ENCODE measurements at places on chromosomes 7 and 10.

DNA sequence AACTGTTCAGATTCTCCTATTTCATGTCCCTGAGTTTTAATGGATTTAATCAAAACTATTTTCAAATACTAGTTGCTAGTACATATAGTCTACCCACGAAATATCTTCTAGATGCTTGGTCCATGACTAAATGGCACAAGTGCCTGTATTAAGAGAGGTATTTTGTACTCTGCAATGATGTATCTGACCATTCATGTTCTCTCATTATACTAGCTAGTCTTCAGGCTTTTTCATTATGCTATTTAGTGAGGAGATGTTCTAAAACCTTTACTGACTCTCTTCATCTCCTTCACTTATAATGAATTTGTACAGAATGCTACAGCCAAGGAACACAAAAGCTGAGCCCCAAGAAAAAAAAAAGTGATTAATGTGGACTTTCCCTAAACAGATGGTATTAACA is 222.5 kb downstream of the AHR start:
- no peak for DNase-seq

GRCh38 chr10:110641256-110641655 is 2.9 kb upstream of the RBM20 start:
- DNase-seq: no peak

DNA sequence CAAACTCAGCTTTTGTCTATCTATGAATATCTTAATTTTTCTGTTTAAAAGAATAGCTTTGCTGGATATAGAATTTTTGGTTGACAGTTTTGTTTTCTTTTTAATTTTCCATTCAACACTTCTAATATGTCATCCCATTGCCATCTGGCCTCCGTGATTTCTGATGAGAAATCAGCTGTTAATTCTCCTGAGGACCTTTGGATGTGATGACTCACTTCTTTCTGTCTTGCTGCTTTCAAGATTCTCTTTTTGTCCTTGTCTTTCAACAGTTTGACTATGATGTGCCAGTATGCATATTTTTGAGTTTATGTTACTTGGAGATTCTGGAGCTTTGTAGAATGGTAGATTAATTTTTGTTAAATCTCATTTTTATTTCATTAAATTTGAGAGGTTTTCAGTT is 38.4 kb downstream of the ZNF518A start:
- DNase-seq: no peak

DNA sequence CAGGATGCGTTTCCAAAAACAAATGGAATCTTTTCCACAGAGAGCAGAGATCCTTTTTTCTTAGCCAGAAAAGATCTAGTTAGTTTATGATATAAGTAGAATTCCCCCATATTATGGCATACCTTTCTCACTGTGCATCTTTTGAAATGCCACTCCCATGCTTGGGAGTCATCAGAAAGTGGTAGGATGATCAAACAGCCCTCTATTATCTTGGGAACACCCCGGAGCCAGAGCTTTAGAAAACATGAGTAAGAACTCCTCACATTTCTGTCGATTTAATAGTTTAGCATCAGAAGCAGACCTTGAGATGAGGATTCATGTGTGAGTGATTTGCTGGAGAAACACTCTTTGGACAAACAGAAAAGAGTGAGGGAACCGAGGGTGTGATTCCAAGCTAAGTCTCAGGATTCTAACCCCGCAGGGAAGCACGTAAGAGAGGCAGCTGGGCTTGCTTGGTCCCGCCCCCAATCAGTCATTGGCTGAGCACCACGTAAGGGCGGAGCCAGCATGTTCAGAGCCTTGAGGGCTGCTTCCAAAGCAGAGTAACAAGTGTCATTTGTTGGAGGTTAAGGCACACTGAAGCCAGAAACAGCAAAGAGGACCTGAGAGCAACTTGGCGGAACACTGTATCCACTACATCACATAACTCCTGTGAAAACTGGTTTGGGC is 43.7 kb upstream of the NXPH1 start:
- DNase-seq: no peak

DNA sequence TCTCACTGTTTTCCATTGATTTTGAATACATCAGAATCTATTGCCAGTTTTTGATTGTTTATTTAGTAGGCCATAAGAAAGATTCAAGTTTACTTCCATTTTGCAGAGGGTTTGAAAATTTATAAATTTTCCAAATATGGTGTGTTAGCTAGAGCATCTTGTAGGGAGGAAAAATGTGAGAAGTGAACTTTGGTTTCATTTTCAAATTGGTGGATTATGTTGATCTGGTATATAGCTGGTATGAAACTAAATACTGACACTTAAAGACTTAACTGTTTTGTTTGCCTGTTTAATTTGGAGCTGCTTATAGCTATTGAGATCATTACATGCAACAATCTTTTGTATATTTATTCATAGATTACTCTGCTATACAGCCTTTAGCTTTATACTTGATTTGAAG is 108.1 kb downstream of the ADAM22 start:
- DNase-seq: no peak

- no peak for DNase-seq
Measured at GRCh38 chr10:14527915-14528314, 197.2 kb upstream of the FRMD4A start.

DNA sequence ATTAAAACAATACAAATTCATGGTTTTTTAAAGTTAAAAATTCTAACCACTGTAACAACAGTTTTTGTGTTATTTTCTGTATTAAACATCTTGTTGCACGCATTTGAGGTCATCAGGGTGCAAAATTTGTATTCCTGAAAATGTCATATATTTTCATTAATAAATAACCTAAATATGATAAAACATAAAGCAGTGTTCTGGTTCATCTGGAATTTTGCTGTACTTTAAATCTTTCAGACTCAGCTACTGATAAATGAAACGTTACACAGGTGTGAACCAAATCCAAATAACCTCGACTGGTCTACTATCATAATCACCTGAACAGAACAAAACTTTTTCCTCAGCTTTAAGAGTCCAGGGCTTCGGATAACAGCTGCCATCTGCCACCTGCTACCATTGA is 6.9 kb downstream of the IFIT2 start:
- no peak for DNase-seq

Data from hematopoietic multipotent progenitor cell treated with erythropoietin and hydrocortisone succinate and interleukin-3 and kit ligand, for 6 days (in vitro differentiated cells).